Sigmoid colon (tissue), 7 donors: ENCODE measurements at places on chromosomes 13 and 19.
A peak's percentile ranks its signal among the peaks of the same experiment; 100 is the strongest.

GRCh38 chr19:1016647-1017114 lies 4.2 kb downstream of the TMEM259 start:
- peak; percentile 75 for DNase-seq

GRCh38 chr13:99967869-99968520 lies 3.6 kb downstream of the ZIC5 start:
- DNase-seq, result peak; percentile 56

GRCh38 chr13:34464011-34464410 lies 478.1 kb upstream of the NBEA start:
- DNase-seq, result no peak

DNA sequence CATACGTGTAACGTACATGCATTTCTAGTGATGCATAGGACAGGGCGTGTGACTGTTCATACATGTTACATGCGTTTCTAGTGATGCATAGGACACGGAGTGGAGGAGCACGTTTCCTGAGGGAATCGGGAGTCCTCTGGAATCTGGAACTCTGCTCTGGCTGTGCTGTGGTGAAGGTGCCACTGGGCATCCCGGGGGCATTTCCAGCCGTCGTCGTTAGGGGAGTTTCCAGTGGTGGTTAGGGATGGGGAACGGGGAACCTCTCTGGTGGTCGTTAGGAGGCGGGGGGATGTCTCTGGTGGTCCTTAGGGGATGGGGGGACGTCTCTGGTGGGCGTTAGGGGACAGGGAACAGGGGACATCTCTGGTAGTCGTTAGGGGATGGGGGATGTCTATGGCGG lies 209.6 kb upstream of the SOX1 start:
- DNase-seq, result no peak

DNA sequence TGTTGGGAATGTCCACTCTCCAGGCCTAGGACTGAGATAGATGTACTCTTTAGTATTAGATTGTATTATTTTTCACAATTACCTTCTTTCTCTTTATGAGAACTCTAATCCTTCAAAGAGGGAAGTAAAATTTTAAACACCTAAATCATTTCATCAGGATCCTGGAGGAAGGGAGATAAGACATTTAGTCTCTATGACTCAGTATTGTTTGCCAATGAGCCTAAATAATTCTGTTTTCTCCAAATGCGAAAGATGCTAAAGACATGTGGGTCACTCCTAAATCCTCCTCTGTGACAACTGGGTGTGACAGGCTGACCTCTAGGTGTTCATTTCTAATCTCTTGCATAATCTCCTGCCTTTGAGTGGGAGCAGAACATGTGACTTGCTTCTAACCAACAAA lies 1736.6 kb upstream of the MIR17HG start:
- no peak for DNase-seq

GRCh38 chr19:38033658-38034491 lies 126.9 kb downstream of the SIPA1L3 start:
- no peak for DNase-seq

GRCh38 chr13:109810761-109811510 lies 24.6 kb upstream of the IRS2 start:
- no peak for DNase-seq

DNA sequence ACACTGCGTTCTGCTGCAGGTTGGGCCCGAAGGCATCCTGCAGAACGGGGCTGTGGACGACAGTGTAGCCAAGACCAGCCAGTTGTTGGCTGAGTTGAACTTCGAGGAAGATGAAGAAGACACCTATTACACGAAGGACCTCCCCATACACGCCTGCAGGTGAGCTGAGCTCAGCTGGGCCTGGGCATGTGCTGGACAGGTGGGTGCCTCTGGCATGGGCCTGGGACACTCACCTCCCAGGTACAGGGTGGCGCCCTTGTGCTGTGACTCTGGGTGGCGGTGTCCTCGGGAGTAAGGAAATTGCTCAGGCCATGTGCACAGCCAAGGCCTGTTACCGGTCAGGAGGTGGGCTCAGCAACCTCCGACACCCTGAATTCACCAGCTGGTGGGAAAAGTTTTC lies 14.2 kb downstream of the UPF1 start:
- no peak for DNase-seq

GRCh38 chr13:34410678-34411077 lies 531.4 kb upstream of the NBEA start:
- no peak for DNase-seq

DNA sequence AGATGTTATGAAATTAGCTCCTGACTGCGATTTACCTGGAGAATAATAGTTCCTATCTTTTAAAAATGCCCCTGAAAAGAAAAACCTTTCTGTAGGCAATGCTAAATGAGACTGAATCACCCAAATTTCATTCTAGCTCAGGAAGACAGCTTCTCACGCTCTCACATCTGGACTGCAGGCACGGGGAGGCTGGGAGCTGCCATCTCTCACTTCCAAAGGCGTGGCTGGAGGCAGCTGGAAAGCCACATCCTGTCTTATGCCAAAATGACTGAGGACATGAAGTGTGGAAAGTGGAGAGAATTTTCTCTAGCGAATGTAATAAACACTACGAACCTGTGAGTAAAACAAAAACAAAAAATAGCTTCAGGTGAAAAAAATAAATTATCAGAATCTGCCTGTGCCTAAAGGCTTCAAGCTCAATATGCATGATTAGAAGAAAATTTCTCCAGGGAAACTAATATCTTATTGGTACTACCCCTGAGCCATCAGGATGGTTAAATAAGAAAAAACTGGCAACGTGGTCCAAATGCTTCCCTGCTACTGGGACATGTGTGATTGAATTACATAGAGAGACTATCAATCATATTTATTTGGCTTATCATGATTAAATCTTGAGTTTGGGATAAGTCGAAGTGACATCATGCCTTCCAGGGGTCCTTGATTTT lies 58.1 kb upstream of the UBL3 start:
- DNase-seq, result no peak

DNA sequence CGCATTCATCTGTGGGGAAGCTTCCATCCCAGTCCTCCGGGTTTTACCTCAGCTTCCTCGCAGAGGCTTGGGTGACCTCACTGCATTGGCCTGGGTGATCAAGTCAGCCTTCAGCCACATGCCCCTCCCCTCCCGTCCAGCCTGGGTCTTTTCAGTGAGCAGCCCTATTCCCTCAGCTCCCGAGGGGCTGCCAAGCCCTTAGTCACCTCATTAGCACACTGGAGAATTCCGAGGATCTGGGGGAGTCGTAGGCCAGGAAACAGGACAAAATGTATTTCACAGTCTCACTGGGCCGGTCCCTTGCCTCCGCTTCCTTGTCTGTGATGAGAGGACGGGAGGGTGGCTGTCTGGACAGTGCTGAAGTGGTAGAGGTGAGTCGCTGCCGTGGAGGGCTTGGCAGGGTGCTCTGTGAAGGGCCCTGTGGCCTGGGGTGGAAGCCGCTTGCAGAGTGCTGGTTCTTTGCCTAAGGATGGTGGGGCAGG lies 19.9 kb downstream of the KDM4B start:
- peak; percentile 90 for DNase-seq

DNA sequence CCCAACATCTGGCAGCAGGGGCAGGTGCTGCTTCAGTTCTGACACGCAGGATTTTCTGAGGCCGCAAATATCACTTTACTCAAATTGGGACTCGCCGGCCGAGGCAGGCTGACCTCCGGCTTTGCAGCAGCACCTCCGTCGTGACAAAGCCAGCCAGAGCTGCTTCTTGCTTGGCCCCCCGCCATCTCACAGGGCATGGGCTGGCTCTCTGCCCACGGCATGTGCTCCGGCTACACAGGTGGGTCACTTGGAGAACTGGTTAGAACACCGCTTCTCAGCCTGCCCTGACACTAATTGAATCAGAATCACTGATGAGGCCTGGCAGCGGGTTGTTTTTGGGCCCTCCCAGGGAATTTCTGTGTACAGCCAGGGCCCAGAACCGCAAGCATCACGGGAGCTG lies 112.3 kb downstream of the SLC7A1 start:
- no peak for DNase-seq

DNA sequence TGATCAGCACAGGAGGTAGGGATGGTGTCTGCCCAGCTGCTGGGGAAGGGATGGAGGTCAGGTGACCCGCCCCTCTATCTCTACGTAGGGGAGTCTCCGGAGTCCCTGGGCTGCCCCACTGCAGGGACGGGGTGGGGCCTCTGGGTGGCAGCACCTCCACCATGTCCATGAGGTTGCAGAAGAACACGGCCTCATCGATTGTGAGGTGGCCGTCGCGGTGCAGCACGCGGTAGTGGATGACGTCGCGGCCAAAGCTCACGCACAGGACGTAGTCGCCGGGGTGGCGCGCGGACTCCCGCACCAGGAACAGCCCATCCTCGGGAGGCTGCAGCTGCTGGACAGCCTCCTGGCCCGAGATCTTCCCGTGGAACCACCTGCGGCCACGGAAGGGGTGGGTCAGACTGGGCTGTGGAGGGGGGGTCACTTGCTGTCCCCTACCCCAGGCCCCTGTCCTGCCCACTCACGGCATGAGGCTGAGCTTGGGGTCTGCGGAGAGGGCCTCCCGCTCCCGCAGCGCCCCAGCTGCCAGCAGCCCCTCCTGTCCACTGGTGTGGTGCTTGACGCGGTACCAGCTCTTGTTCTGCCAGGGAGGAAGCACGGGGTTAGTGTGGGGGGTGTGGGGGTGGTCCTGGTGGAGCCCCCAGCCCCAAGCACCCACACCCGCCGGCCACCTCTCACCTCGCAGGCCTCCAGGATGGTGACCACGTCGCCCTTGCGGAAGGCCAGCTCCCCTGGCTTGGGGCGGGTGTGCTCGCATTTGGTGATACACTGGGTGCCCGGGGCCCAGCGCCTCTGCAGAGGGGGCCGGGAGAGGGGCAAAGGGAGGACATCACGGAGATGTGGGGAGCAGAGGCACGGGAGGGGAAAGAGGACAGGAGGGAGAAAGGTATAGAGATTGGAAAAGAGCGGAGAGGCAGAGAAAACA lies 2.3 kb downstream of the MATK start:
- no peak for DNase-seq

- DNase-seq, result no peak
These were observed 80.3 kb downstream of the RYR1 start for GRCh38 chr19:38513762-38514167.

DNA sequence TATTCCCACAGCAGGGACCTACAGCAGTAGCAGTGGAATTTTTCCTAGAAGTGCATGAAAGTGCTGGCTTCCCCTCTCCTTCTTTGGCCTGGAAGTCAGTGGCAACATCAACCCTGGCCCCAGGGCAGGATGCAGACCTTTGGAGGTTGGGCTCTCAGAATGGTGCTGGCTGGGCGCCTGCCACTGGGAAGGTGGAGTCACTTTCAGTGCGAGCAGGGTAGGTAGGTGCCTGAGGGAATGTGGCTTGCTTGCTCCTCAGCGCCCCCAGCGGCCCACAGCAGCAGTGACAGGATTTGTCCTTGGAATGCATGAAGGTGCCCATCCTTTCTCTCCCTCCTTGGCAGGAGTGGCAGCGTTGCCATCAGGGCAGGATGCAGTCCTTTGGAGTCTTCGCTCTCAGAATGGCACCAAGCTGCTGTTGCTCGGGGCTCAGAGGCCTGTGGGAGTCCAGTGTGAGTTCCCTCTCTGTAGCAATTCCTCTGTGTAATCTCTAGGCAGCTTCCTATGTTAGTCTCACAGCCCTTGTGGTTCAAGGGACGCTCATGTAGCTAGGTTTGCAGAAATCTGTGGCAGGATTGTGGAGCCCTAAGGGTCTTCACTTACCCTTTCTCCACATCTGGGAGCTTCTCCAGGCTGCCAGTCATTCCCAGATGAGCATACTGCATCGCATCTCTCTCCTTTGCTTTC lies 354.4 kb upstream of the DACH1 start:
- no peak for DNase-seq

DNA sequence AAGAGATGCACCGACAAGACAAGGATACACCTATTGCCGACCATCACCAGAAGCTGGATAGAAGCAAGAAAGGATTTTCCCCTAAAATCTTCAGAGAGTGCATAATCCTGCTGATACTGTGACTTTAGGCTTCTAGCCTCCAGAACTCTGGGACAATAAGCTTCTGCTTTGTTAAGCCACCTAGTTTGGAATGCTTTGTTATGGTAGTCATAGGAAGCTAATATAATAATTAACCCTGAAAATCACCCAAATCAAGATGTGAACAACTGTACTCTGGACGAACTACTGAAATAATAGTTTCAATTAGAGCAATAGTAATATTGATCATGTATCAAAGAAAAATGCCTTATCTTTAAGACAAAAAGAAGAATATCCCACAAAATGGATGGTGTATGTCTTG lies 524.6 kb downstream of the EFNB2 start:
- no peak for DNase-seq

DNA sequence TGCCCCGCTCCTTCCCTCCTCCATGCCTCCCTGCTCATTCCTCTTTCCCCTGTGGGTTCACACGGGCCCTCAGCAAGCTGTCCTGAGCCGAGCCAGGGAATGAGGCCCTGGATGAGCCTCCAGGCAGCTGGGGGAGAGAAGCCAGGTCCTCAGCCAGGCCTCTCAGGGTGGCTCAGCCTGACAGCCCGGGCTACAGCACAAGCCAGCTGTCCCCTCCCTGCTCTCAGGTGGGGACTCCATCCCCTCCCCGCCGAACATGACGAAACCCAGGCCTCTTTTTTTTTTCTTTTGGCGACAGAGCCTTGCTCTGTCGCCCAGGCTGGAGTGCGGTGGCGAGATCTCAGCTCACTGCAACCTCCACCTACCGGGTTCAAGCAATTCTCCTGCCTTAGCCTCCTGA lies 40.0 kb upstream of the MATK start:
- no peak for DNase-seq

GRCh38 chr19:2588081-2588777 lies 112.3 kb downstream of the GADD45B start:
- peak; percentile 81 for DNase-seq

- DNase-seq, result no peak
These were observed 337 bp upstream of the FXYD7 start for GRCh38 chr19:35142606-35143230.

- no peak for DNase-seq
These were observed 20.9 kb downstream of the COG6 start for GRCh38 chr13:39676315-39676876.

GRCh38 chr13:38785042-38785441 lies 98.2 kb downstream of the FREM2 start:
- DNase-seq, result no peak

DNA sequence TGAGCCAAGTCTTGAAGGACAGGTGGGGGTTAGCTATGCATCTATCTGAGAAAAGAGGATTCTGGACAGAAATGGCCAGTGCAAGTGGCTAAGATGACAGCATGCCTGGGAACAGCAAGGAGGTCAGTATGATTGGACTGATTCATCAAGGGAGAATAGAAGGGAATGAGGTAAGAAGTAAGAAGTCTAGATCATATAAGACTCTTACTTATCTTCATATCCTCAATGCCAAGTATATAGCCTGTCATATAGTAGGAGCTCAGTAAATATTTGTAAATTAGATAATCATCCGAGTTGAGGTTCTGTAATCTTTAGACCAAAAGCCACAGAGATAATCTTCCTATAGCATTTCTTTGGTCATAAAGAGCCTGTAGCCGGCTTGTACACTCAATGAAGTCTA lies 103.3 kb upstream of the MLNR start:
- no peak for DNase-seq

DNA sequence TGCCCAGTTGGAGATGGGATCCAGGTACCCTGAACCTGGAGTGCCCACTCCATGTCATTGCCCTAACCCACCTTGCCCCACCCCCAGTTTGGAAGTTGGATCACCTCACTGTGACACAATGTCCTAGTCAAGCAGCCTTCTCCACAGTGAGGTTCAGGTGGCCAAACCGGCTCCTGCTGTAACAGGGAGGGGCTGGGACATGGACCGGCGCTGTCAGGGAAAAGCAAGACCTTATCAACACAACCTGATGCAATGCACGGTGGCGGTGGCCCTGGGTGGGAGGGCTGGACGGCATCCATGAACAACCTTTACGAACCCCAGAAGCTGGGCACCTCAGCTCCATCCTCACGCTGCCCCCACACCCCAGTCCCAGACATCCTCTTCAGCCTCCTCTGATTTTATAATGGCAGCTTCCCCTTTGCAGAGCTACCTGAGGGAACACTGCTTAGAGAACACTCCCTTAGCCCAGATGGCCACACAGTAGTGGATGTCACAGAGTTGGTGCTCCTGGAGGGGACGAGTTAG lies 1.6 kb upstream of the KRTDAP start:
- no peak for DNase-seq
